ENCODE measurements at places on chromosomes 5 and 9.

DNA sequence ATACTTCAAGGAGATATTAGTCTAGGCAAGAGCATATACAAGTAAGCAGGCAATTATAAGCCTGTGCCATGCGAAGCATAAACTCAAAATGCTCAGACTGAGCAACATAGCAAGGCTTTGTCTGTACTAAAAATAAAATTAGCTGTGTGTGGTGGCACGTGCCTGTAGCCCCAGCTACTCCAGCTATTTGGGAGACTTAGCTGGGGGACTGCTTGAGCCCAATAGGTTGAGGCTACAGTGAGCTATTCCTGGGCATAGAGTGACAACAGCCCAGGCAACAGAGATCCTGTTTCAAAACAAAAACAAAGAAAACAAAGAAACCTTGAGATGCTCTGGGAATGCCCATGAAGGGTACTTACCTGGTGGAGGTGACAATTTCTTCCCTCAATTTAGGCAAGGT is 130.5 kb upstream of the ZNF608 start:
- no peak for DNase-seq

DNA sequence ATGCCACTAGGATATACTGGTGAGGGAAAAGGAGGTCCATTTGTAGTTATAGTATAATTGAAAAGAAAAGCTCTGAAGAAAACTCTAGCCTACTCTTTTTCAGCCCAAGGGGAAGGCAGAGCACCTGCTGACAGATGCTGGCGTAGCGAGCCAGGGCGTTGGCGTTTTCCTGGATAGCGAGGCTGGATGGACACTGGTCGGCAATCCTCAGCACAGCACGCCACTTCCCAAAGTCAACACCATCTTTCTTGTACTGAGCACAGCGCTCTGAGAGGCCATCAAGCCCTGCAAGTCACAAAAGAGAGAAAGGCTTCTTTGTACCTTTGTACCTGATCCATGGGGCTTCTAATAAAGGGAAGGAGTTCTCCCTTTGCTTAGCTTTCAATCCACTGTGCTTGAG is 8.2 kb downstream of the ALDOB start:
- DNase-seq, result no peak

DNA sequence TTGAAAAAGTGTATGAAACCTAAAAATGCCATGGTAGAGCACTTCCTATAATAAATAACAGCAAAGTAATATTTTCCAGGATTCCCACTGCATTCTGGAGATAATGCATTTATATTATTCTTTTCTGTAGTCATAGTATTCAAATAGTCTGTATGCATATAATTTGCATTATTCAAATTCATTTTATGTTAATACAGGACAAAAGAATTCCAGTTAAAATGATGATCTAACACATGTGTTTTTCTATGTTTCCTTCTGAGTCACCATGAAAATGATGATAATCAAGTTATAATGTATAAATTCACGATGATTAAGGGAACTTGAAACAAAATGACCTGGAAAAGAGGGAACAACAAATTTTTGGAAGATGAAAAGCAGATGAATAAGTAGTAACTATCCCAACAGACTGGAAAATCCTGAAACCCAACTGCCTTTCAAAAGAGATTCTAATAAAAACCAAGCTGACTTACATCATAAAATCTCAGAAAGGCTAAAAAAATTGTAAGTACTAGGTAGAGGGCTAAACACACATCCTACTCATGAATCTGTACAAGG is 358.6 kb upstream of the PAPPA start:
- no peak for DNase-seq

GRCh38 chr9:77594963-77595362 is 53.2 kb downstream of the GNA14 start:
- peak; percentile 40 for DNase-seq

GRCh38 chr5:89246252-89246651 is 363.3 kb upstream of the MEF2C start:
- no peak for DNase-seq
